SJSA1 (cell line): ENCODE measurements at places on chromosomes 12 and 14. TPM values are rescaled to one million over a fixed set of nuclear protein-coding genes. Genes with fewer than 3 reads are reported as not detected.

Gene EVL
- total RNA-seq: 10.8 and 11.0 TPM in 2 replicates

Gene C12orf50
- total RNA-seq: not detected in 2 replicates

Gene SCNN1A
- 0.18 and 4.7 TPM in 2 replicates for total RNA-seq

Gene ZC2HC1C
- total RNA-seq: 0.34 and 5.5 TPM in 2 replicates

Gene SALL2
- total RNA-seq: 0.09 and 0.21 TPM in 2 replicates

Gene CLEC1A
- total RNA-seq: not detected in 2 replicates

DNA sequence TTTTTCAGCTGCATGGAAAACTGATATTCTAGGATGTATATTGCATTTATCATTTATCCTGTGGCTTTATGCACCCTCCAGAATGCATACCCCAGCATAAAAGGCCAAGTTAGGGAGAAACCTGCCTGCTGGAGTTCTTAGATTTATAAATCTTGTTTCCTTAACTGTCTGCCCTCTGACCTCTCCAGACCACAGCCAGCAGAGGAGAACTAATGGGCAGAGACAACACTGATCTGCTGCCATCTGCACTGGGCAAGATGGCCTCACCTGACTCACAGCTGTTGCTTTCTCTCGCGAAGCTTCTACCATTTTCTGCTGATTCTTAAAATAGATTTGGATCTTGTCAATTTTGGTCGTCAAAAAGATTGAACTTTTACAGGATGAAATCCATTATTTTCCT lies 65.8 kb downstream of the PPP2R5C start:
- no peak for DNase-seq
- no peaks in the 10 kb centered on the region for H3K27me3 ChIP-seq
- no peak overlapping the region for H3K4me3 ChIP-seq

GRCh38 chr12:89863493-89863938 lies 154.9 kb upstream of the ATP2B1 start:
- no peak for DNase-seq
- no peak overlapping the region for H3K4me3 ChIP-seq
- no peaks in the 10 kb centered on the region for H3K27me3 ChIP-seq

DNA sequence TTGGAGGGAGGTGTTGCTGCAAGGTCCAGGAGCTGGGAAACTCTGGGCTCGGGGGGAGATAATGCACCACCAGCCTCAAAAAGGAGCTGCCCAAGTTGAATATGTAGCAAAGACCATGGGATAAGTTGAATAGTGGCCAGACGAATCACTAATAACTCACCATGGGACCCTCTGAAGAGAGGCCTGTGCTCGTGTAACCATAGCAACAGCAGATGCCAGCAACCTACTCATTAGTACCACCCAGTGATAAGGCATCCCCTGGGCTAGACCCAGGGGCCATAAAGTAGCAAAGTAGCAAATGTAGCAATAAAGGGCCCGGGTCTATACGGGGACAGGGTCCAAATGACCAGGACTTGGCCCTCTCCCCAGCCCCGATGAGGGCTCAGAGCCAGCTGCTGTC lies 328.0 kb downstream of the DPF3 start:
- no peak overlapping the region for H3K27ac ChIP-seq
- H3K4me1 ChIP-seq: no peaks in the 10 kb centered on the region
- no peaks in the 10 kb centered on the region for H3K36me3 ChIP-seq
- H3K4me3 ChIP-seq: no peak overlapping the region

DNA sequence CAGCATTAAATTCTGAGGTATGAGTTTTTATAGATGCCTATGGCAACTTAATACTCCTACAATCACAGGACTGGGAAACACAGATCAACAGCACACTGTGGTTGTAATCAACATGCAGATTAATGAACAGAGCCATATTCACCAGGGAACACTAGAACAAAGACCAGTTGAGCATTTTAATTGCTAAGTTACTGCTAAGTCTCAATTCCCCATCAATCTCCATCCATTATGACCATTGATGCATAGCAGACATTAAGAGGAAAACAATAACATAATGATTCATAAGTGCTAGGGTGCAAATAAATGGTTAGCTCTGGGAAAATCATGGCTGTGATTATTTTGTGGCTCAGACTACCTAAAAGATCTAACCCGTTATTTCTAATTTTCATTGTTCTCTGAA lies 505.6 kb downstream of the TRHDE start:
- H3K4me1 ChIP-seq: no peaks in the 10 kb centered on the region
- no peak overlapping the region for H3K4me3 ChIP-seq
- no peaks in the 10 kb centered on the region for H3K36me3 ChIP-seq
- no peak overlapping the region for H3K27ac ChIP-seq

DNA sequence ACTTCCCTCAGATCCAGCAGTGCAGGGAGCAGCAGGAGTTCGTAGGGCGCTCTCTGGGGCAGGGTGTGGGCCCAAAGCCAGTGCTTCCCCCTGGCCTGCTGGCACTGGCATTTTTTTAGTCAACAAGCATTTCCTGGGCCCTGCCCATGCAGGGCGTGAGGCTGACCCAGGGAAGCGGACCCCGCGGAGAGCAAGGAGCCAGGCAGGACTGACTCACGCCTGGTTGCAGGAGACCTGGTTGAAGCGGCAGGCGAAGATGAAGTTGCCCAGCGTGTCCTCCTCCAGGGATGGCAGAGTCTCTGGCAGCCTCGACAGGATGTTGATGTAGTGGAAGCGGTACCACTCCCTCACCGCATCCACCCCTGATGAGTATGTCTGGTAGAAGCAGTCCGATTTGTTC lies 13.5 kb downstream of the SCNN1A start:
- no peak overlapping the region for H3K27ac ChIP-seq
- peaks cover 9% of the 10 kb centered on the region; the same call in 1 of the 2 replicates for H3K4me1 ChIP-seq
- no peaks in the 10 kb centered on the region for H3K36me3 ChIP-seq
- no peak overlapping the region for H3K4me3 ChIP-seq
- DNase-seq: no peak
- no peaks in the 10 kb centered on the region for H3K27me3 ChIP-seq

DNA sequence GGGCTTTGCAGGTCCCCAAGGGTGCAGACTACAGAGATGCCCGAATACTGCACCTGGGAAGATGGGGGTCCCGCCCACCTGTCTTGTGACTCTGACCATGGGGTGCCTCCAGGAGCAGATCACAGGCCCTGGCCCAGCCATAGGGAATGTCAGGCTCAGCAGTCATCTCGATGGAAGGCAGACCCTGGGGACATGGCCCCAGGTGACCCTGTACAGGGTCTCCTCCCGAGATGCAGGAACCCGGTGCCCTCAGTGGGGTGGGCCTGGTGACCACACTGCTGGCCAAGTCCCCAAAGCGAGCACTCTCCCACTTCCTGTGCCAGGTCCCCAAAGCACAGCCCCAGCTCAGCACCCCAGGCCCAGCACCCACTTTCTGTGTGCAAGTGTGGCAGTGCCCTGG lies 903.7 kb upstream of the USP15 start:
- H3K4me1 ChIP-seq: no peaks in the 10 kb centered on the region
- no peak overlapping the region for H3K27ac ChIP-seq
- no peaks in the 10 kb centered on the region for H3K27me3 ChIP-seq

GRCh38 chr12:67520606-67521005 lies 127.9 kb upstream of the DYRK2 start:
- H3K27ac ChIP-seq: no peak overlapping the region
- DNase-seq: peak; percentile 66
- H3K4me1 ChIP-seq: peaks cover 29% of the 10 kb centered on the region
- H3K36me3 ChIP-seq: no peaks in the 10 kb centered on the region

- no peaks in the 10 kb centered on the region for H3K36me3 ChIP-seq
- H3K4me1 ChIP-seq: peaks cover 16% of the 10 kb centered on the region
- DNase-seq: no peak
- no peak overlapping the region for H3K4me3 ChIP-seq
- no peaks in the 10 kb centered on the region for H3K27me3 ChIP-seq
These were observed 1.7 kb upstream of the NRIP2 start for GRCh38 chr12:2836574-2836973.

DNA sequence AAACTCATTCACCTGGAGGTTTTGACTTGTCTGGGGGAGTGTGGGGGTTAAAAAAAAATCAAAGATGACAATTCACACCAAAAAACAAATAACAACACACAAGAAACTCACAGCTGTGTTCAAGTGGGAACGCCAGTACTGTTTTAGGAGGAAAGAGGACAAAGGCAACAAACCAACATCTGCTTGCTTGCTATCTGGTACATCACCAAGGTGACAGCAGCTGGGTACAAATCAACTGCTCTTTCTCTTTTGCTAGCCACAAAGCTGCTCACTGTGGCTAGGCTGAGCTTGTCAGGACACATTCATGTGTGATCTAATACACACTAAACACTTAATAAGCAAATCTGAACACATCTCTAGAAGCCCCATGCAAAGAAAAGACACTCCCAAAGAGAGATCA lies 128.0 kb upstream of the RAP1B start:
- no peak for DNase-seq
- H3K27ac ChIP-seq: no peak overlapping the region
- no peaks in the 10 kb centered on the region for H3K27me3 ChIP-seq
- H3K4me1 ChIP-seq: peaks cover 22% of the 10 kb centered on the region
- no peak overlapping the region for H3K4me3 ChIP-seq

DNA sequence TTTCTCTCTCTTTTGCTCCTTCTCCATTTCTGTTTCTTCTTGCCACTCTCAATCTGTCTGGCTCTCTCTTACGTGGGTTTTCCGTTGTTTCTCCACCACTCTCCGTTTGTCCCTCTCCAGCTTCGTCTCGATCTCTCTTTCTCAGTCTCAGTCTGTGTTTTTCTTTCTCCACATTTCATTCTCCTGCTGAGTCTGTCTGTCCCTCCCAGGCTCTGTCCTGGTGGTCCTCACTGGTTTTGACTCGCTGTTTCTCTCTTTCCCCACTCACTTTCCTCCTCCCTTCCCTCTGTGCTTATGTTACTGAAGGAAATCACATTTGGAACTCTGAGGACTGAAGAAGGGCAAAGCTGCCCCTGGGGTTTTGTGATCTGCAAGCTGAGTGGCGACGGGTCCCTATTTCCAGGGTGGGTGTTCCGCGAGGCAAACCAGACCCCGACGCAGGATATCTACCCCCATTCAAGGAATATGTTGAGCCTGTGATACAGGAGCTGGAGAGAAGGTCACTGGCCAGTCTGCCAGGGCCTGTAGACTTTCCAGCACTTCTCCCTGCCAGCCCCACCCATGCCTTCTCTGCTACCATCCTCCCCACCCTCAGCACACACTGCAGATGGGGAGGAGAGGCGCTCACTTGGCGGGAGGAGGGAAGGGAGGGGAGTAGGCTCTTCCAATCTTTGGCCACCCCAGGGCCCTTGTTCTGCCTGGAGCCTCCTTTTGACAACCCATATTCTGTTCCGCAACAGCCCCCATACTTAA lies 102.7 kb upstream of the MAP1LC3B2 start:
- H3K36me3 ChIP-seq: no peaks in the 10 kb centered on the region
- H3K4me3 ChIP-seq: 0 out of 2 replicates have a peak overlapping the region, but pooled peaks have one; percentile 6
- no peaks in the 10 kb centered on the region for H3K27me3 ChIP-seq
- peak overlapping the region; percentile 97 for H3K27ac ChIP-seq
- peaks cover 28% of the 10 kb centered on the region for H3K4me1 ChIP-seq

DNA sequence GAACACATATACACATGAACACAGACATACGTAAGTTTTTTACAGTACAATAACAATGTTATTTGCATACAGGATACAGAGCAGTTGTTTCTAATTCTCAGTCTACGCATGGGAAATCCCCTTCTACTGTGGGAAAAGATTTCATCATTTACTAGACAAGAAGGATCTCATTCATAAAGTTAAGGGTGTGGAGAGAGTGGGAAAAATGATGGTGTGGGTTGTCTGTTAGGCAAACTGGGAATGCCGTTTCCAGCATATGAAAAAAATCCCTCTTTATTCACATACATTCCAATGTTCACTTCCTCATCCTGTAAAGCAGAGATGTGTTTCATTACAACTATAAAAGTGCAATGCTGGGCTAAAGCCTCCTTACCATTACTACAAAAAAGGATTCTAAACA lies 120.9 kb downstream of the SINHCAF start:
- H3K36me3 ChIP-seq: no peaks in the 10 kb centered on the region
- H3K27ac ChIP-seq: no peak overlapping the region
- H3K4me3 ChIP-seq: no peak overlapping the region
- 0 out of 2 replicates have a peak, but pooled peaks cover 4% of the 10 kb centered on the region for H3K27me3 ChIP-seq
- no peaks in the 10 kb centered on the region for H3K4me1 ChIP-seq
- peak; percentile 16 for DNase-seq

- H3K27me3 ChIP-seq: no peaks in the 10 kb centered on the region
- DNase-seq: no peak
- H3K27ac ChIP-seq: no peak overlapping the region
- H3K4me3 ChIP-seq: no peak overlapping the region
- no peaks in the 10 kb centered on the region for H3K4me1 ChIP-seq
- H3K36me3 ChIP-seq: no peaks in the 10 kb centered on the region
These were observed 135.4 kb downstream of the TPH2 start for GRCh38 chr12:72074065-72074464.

DNA sequence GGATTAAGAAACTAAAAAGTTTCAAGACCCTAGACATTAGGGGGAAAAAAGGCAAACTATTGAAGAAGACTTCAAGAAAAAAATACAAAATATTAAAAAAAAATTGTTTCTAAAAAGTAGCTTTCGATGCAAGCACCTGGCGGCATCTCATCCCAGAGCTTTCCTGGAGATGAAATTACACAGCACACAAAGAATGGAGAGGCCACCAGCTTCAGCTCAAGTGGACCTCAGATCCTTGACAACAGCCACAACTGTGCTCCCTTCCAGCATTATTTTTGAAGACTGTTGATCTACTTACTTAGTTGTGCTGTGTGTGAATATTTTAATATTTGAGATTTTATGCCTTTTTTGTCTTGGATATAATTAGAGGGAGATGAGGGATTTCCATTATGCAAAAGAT lies 479.0 kb downstream of the GLT1D1 start:
- no peak overlapping the region for H3K4me3 ChIP-seq
- no peaks in the 10 kb centered on the region for H3K4me1 ChIP-seq
- no peaks in the 10 kb centered on the region for H3K36me3 ChIP-seq
- H3K27ac ChIP-seq: no peak overlapping the region

DNA sequence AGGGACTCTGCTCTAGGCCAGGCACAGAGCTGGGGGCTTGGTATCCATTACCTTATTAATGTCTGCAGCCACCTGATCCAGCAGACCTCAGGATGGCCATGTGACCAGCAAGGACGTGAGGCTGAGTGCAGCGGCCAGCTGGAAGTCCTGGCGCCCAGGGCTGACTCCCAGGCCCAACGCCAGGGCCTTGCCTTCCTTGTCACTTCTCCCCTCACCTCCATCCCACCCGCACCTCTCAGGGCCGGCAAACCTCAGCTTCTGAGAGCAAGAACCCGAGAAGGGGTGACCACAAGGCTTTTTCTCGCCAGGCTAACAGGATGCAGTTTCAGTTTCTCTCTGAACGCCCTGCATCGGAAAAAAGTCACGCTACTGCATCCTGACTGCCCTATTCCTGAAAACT lies 15.4 kb downstream of the RAB35 start:
- no peaks in the 10 kb centered on the region for H3K4me1 ChIP-seq
- H3K27me3 ChIP-seq: no peaks in the 10 kb centered on the region
- no peak for DNase-seq
- no peak overlapping the region for H3K4me3 ChIP-seq
